ENCODE measurements at places on chromosomes 6 and 20.

DNA sequence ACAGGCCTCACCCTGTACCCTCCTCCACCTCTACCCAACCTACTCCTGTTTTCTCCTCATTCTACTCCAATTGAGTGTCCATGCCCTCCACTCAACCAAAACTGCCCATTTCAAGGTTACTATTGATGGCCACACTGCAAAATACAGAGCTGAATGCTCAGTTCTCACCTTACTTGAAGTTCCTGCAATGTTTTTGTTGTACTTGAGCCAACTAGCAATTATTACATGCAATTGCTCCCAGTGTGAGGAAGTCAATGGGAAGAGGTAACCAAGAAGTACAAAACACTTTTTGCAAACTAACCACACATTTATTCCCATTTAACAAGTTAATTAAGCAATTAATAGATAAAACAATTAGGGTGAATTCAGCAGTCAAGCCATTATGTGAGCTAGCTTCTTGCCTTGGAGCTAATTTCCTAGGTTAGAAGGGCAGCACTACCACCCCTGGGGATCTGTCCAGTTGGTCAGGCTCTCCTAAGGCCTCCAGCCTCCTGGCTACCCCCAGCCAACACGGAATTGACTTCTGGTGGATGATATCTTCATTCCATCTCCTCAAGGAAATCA, 52.4 kb upstream of the GGTLC1 start:
- peaks cover 7% of the 10 kb centered on the region for H3K4me1 ChIP-seq
- H3K27ac ChIP-seq = no peak overlapping the region
- peaks cover 16% of the 10 kb centered on the region for H3K27me3 ChIP-seq

DNA sequence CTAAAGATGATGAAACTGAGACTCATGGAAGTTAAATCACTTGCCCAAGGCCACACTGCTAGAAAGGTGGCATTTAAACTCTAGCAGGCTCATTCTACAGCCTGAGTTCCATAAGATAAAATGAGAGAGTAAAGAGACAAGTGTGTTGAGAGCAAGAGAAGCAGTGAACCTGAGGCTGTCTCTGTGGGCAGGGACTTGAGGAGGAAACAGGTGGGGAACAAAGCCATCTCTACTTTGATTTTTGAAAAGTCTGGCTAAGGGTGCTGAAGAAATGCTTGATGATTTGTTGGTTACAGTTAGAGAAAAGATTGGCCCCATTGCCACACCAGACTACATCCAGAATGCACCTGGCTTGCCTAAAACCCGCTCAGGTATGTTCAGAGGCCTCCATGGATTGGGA, 29.0 kb downstream of the GSS start:
- no peak overlapping the region for H3K4me3 ChIP-seq
- H3K27ac ChIP-seq = peak overlapping the region; percentile 32
- peaks cover 4% of the 10 kb centered on the region for H3K4me1 ChIP-seq
- DNase-seq = no peak

DNA sequence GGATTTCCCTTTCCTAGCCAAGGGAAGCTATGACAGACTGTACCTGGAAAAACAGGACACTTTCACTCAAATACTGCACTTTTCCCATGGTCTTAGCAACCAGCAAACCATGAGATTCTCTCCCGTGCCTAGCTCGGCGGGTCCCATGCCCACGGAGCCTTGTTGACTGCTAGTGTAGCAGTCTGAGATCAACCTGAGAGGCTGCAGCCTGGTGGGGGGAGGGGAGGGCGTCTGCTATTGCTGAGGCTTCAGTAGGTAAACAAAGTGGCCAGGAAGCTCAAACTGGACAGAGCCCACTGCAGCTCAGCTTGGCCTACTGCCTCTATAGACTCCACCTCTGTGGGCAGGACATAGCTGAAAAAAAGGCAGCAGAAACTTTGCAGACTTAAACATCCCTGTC, 61.8 kb downstream of the EPM2A start:
- H3K27ac ChIP-seq = no peak overlapping the region
- H3K4me1 ChIP-seq = no peaks in the 10 kb centered on the region
- H3K27me3 ChIP-seq = no peaks in the 10 kb centered on the region
- DNase-seq = no peak

- no peak overlapping the region for H3K27ac ChIP-seq
- no peak for DNase-seq
- H3K36me3 ChIP-seq = no peaks in the 10 kb centered on the region
- H3K4me3 ChIP-seq = no peak overlapping the region
- H3K4me1 ChIP-seq = peaks cover 5% of the 10 kb centered on the region
Measured at GRCh38 chr6:153484056-153484455, 353.0 kb upstream of the RGS17 start.

DNA sequence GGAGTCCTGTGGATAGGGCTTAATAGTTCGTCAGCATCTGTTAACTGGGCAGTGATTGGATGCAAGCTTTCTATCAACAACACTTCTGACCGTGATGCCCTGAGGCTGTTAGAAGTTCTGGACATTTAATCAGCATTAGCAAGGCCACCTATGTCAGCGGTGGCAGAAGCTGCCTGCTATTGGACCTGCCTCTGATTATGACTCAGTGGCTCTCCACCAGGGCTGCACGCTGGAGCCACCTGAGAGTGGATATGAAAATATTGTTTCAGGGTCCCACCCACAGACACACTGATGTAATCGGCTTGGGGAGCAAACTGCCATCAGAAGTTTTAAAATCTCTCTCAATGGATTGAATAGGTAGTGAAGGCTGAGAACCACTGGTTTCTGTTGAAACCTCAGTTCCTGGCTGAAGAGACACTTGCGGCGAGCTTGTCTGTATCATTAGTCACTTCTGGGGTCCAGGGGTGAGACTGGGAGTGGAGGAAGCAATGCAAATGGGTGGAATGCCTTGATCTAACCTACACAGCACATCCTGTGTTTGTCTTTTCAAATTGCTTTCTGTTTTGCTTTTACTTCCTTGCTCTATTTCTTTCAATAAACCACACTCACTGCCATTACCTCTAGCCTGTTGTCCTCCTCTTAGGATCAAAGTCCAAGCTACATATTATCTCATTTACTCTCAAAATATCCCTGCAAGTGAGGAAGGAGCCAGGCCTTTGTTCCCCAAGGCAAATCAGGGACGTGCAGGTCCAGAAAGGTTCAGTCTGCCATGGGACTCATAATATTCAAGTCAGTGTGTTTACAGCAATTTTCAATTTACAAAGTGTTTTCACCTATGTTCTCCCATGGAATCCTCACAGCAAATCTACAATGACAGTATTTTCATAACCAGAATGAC, 4.2 kb downstream of the CLIC5 start:
- peaks cover 4% of the 10 kb centered on the region for H3K36me3 ChIP-seq
- DNase-seq = no peak
- H3K4me3 ChIP-seq = peak overlapping the region; percentile 50

GRCh38 chr6:55826941-55827340, 48.4 kb downstream of the BMP5 start:
- no peak overlapping the region for H3K27ac ChIP-seq
- H3K27me3 ChIP-seq = peaks cover 7% of the 10 kb centered on the region
- DNase-seq = no peak
- H3K36me3 ChIP-seq = no peaks in the 10 kb centered on the region
- peaks cover 31% of the 10 kb centered on the region for H3K4me1 ChIP-seq

- no peaks in the 10 kb centered on the region for H3K36me3 ChIP-seq
- H3K27ac ChIP-seq = no peak overlapping the region
- peaks cover 6% of the 10 kb centered on the region for H3K27me3 ChIP-seq
- DNase-seq = no peak
- no peak overlapping the region for H3K4me3 ChIP-seq
- H3K4me1 ChIP-seq = no peaks in the 10 kb centered on the region
Measured at GRCh38 chr6:13004601-13005000, 288.0 kb downstream of the PHACTR1 start.

DNA sequence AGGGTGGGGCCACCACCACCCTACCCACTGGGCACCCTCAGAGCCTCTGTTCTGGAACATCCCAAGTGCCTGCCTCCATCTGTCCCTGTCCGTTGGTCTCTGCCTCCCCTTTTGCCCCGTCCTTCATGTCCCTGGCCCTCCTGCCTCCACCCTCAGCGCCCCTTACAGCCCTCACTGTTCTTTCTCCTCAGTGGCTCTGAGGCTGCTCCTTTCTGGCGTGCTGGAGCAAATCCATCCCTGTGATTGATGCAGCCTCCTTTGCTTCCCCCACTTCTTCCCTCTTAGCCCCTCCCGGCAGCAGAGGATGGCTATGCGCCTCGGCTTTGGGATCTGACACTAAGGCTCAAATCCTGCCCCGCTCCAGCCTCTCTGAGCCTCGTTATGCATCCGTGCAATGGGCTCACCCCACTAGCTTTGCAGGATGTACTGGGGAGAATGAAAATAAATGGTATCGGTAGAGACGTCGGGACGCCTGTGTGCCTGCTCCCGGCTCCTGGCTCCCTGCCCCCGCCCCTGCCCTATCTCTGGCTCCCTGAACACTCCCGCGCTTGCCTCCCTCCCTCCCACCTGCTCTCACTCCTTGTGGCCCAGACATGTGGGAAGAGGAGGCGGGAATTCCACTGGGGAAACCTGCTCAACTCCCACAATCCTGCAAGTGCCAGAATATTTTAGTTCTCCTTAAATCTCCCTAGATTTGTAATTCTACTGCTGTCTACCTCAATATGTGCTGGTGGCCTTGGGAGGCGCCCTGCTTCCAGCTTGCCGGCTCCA, 13.1 kb downstream of the VSTM2L start:
- peaks cover 59% of the 10 kb centered on the region for H3K4me1 ChIP-seq
- H3K27ac ChIP-seq = peak overlapping the region; percentile 24

DNA sequence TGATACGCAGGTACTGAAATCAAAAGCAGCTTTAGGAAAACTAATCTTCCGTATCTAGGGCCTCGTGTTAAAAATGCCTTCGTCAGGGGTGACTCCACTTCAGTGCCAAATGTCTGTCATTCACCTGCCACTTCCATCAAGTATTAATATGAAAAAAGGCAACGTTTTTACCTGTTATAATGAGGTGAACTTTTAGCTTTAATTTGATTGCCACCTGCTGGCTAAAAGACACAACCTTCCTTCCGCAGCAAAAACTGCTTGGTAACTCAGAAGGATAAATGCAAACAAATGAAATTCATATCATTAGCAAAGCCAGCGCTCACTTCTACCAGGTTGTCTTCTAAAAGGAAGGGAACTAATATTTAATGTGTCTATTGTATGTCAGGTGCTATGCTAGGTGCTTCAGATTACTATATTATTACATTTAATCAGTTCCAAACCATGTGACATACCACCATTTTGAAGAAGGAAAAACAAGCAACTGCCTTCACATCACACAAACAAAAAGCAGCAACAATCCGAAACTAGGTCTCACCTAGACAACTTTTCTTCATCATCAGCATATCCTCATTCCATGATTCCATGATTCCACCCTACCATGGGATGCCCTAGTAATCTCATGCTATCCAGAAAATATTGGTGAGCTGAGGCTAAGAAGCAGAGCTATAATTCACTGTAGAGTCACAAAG, 20.6 kb upstream of the ARHGAP18 start:
- no peak overlapping the region for H3K4me3 ChIP-seq
- H3K27me3 ChIP-seq = no peaks in the 10 kb centered on the region
- H3K36me3 ChIP-seq = no peaks in the 10 kb centered on the region
- no peak overlapping the region for H3K27ac ChIP-seq
- no peak for DNase-seq

- peak overlapping the region; percentile 43 for H3K27ac ChIP-seq
- H3K36me3 ChIP-seq = peaks cover 4% of the 10 kb centered on the region
- peaks cover 96% of the 10 kb centered on the region for H3K27me3 ChIP-seq
Measured at GRCh38 chr20:38725931-38726803, 1.9 kb downstream of the SLC32A1 start.

GRCh38 chr6:96521644-96522464, at the start of gene UFL1:
UFL1 (plus strand) TSS chr6:96521806; CDS start chr6:96521874, 68 bp downstream.
- H3K27me3 ChIP-seq = no peaks in the 10 kb centered on the region
- H3K36me3 ChIP-seq = peaks cover 16% of the 10 kb centered on the region
- H3K4me3 ChIP-seq = peak within 1 kb of the TSS; percentile 100
- peak within 1 kb of the TSS; percentile 100 for H3K27ac ChIP-seq
- peak; percentile 94 for DNase-seq

- DNase-seq = peak; percentile 99
- no peaks in the 10 kb centered on the region for H3K27me3 ChIP-seq
- peak within 1 kb of the TSS; percentile 97 for H3K27ac ChIP-seq
Measured at GRCh38 chr6:35259194-35259947, at the start of gene ZNF76. ZNF76 (plus strand) TSS chr6:35259735; CDS start chr6:35281152, 21,417 bp downstream.

GRCh38 chr6:36724514-36725390, 27.1 kb downstream of the RAB44 start:
- H3K4me3 ChIP-seq = no peak overlapping the region
- H3K27ac ChIP-seq = no peak overlapping the region
- H3K36me3 ChIP-seq = no peaks in the 10 kb centered on the region
- no peak for DNase-seq
- H3K27me3 ChIP-seq = no peaks in the 10 kb centered on the region

- H3K27me3 ChIP-seq = peaks cover 3% of the 10 kb centered on the region
- no peak overlapping the region for H3K27ac ChIP-seq
- H3K4me3 ChIP-seq = no peak overlapping the region
Measured at GRCh38 chr6:108751282-108751681, 96.9 kb upstream of the ARMC2 start.

DNA sequence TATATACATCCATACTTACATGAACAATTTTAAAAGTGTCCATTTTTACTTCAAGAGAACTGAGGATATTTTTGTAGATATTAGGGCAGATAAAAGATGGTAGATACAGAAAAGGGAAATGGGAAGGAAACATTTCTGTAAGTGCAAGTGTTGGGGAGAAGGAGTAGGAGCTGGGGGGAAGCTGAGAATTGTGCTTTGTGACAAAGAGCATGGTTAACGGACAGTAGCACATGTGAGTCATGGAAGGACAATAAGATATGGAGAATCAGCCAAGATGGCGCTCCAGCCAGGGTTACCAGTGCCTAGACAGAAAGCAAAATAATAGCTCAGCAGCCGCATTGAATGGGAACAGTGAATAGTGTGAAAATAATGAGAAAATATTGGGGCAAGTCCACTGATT, 12.7 kb upstream of the HLA-DRB1 start:
- no peak overlapping the region for H3K27ac ChIP-seq
- no peaks in the 10 kb centered on the region for H3K27me3 ChIP-seq
- DNase-seq = no peak
- no peaks in the 10 kb centered on the region for H3K4me1 ChIP-seq

DNA sequence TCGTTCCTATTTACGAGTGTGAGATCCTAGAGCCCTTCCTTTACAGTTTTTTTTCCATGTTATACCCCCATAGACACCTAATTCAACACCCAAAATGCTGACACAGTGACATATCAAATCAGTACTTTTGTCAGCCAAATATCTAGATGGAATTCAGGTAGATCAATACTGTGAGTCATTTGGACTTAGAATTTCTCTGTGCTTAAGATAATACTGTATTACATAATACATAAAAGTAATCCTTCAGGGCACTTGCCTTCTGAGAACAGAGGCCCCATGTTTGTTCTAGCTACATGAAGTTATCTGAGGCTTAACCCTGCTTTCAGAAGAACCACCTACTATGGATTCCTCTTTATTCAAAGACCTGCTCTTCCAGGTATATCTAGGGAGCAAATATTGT, 623.1 kb downstream of the PHF3 start:
- H3K27ac ChIP-seq = no peak overlapping the region
- no peaks in the 10 kb centered on the region for H3K36me3 ChIP-seq
- no peaks in the 10 kb centered on the region for H3K27me3 ChIP-seq
- no peaks in the 10 kb centered on the region for H3K4me1 ChIP-seq
- H3K4me3 ChIP-seq = no peak overlapping the region
- DNase-seq = no peak

DNA sequence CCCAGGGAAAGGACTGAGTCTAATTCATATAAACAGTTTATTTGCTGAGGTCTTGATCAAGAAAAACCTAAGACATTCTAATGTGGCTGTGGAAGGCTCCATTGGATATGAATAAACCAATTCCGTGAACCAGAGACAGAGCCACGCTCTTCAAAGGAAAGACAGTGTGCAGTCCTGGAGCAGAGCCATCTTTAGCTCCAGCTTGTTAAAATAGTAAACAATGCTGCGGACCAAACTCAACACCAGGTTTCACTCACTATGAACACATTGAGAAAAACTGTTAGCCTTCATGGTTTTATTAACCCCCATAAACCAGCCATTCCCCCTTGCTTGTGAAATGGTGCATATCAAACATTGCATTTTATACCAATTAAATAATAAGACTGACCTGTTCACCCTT, 61.9 kb downstream of the COL9A1 start:
- peaks cover 7% of the 10 kb centered on the region for H3K4me1 ChIP-seq
- no peaks in the 10 kb centered on the region for H3K36me3 ChIP-seq
- DNase-seq = no peak
- no peak overlapping the region for H3K27ac ChIP-seq
